NCI-H187 (cell line): ENCODE measurements at places on chromosomes 12 and 14.

- DNase-seq = no peak
These were observed 248.5 kb downstream of the GLT1D1 start for GRCh38 chr12:129101816-129102215.

- no peak for DNase-seq
These were observed 119.6 kb downstream of the LRRIQ1 start for GRCh38 chr12:85155791-85156190.

DNA sequence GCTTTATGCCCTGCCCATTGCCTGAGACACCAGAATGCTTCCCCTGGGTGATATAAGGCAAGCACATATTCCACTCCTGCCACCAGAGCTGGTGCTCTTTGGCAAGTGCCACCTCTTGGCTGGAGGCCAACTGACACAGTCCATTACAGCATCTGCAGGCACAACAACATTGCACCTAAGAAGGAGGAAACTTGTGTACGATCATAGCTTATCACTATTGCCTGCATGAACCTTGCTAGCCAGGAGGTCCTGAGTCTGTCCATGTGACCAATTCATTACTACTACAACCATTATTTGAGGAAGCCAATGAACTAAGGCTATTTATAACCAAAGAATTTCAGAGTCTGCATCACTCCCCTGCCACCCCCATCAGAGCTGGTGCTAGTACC, 119.8 kb upstream of the SCAF11 start:
- DNase-seq = no peak

- DNase-seq = no peak
These were observed 1025.7 kb upstream of the TMEM132C start for GRCh38 chr12:127241072-127241817.

DNA sequence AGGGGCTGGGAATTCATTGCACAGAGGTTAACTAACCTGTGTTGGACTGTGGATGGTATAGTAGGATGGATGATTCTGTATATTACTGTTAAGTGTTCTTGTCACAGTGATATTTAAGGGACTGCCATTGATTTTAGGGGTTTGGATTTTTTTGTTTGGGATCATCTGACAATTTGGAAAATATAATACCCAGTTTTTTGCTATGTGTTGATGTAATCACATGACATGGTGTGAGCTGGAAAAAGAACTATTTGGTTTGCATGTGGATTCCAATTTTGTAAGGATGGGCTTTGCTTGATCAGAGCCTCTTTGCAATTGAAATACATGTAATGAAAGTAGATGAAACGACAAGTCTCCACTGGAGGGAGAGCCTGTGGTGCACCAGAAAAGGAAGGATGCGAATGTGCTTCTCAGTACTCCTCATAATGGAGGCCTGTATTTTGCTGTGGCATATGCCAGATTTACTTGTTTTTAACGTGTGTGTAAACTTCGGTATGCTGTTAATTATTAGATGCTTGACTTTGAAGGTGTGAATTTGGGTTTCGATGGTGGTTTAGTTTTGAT, 2.7 kb downstream of the DYRK2 start:
- no peak for DNase-seq

DNA sequence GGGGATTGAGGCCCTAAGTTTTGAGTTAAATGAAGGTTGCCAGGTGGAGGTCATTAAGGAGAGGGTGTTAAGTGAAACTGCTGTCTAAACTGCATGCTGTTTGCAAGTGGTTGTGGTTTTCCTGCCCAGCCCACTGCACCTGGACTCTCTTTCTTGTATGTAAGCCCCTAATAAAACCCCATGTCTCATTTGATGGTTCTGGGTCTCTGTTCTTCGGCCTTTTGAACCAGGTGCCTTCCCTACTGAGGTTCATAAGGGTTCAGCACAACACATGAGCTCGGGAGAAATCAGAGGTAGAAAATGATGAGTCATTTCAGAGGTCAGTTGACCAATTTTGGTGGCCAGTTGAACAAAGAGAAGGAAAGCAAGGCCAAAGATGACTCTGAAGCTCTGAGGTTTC, 382.5 kb downstream of the RPS29 start:
- DNase-seq = no peak

- no peak for DNase-seq
These were observed 106.9 kb upstream of the LRIG3 start for GRCh38 chr12:59027199-59027598.

DNA sequence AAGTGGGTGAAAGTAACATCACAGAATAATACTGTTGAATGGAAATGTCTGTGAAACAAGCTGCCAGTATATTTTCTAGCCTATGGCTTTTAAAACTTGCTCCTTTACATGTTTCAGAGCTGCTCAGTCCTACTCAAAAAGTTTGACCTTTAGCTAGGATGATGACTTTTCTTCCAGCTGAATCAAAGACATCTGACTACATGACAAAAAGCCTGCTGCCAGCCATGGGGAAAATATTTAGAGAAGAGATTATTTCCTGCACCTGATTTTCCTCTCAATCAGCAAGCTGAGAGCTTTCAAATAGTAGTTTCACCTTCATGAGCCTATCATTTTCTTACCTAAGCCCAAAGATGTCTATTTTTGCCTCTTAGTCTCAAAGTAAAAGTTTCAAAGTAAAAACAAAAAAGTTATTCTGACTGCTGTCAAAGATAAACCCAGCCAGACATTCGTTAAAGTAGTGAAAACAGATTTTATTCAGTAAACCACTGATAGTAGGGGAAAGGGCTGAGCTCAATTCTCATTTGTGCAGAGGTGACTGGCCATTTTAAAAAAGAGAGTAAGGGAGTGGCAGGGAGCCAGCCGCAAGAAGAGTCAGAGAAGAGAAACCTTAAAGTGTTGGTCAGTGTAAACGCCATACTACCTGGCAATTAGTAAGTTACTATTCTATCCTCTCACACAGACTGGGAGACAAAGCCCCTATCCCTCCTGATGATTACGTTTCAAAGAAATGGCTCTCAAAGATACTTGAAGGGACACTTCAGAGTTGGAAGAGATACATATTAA, 2.2 kb downstream of the ATP6V1D start:
- no peak for DNase-seq

DNA sequence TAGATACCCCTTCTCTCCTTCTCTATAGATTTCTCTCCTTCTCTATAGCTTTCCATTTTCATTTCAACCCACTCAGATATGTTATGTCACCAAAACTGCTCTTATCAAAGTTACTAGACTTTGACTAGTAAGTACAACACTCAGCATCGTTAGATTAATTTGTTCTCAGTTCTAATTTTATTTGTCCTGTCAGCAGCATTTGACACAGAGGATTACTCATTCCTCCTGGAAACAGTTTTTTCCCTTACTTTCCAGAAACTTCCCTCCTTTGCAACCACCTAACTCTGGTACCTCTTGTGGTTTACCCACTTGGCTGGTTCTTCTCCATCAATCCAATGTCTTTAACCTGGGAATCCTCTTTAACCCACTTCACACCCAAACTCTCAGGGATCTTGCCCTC, 423.7 kb downstream of the TMTC2 start:
- DNase-seq = no peak

DNA sequence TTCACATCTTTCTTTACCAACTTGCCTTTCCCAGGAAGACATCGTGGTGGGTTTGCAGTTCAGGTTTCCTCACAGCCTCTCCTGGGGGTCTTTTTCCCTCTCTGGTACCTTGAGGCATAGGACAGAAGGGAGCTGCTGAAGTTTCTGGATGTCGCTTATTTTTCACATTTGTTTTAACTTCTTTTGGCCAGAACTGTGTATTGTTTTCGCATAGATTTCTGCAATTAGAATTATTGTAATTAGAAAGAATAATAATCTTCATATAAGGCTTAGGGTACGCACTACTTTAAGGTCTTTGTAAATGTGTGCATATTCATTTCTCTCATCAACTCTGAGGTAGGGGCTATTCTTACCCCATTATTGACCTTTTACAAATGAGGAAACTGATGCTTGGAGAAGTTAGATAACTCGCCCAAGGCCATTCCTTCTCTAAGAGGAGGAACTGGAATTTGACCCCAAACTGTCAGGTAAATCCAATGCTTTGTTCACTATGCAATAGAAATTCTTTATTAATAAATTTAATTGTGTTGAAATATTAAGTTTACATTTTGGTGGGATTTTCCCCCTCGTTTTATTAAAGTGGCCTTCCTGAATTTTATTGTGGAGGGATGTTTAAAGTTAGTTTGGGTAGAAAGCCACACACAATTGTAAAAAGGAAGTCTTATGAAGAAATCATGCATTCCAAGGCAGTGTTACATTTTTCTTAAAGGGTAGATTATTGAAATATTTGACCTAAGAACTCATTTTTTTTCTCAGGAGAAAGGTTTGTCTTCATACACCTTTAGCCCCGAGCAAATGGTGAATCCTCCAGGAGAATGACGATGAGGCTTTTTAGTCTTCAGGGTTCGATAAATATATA, 12.1 kb upstream of the SLC38A2 start:
- DNase-seq = no peak

- no peak for DNase-seq
These were observed 421.0 kb downstream of the RPL10L start for GRCh38 chr14:46230540-46230939.

- DNase-seq = peak; percentile 89
These were observed 20.1 kb downstream of the TPCN1 start for GRCh38 chr12:113241191-113242025.

GRCh38 chr12:108629824-108630476, 3.7 kb downstream of the SELPLG start:
- DNase-seq = no peak

- no peak for DNase-seq
These were observed 1.0 kb downstream of the ART4 start for GRCh38 chr12:14842315-14842714.

DNA sequence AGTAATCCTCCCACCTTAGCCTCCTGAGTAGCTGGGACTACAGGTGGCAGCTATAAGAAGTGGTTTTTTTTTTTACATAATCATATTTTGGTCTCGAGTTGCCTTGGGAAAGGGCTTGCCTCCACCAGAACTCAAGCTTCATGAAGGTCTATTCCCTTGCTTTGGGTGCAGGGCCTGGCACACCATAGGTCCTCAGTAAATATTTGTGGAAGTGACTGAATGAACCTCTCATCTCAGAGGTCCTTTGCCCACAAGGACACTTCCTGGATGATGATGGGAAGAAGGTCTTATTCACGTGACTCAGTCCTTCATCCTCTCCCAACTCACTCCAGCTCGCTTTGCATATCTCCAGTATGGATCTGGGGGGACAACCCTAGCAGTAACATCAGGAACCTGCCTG, 114.0 kb upstream of the MED13L start:
- DNase-seq = no peak

GRCh38 chr12:132858718-132859266, 28.6 kb downstream of the CHFR start:
- no peak for DNase-seq

DNA sequence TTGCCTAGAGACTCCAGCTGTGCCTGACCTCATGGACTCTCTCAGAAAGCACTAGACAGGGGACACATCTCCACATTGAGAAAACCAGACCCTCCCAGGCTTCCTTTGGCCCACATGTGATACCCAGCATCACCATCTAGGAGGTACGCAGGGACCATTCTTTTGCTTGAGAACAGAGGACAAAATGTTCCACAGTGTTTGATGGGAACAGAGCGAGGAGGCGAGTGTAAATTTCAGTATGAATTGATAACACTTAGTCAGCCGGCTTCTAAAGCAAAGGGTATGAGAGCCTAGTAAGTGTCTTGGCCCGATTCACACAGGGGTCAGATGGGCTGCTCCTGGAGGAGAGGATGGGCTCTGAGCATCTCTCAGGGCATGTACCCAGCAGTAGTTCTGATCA, 1052.4 kb downstream of the BCL11B start:
- DNase-seq = no peak

DNA sequence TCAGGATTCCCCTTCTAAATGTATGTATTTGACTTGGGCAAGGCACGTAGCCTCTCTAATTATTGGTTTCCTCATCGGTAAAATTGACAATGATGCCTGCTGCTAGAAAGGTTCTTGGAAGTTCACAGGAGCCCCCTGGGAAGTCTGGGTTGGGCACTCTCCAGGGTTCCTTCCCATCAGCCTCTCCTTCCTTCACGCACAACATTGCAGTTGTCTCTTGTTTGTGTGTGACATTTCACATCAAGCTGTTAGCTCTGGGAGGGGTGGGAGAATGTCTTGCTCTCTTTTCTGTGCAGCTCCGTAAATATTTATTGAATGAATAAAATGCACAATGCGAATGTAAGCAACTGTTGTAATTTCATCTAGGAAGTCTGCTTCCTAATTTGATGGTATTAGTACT, 153.2 kb upstream of the PRICKLE1 start:
- DNase-seq = no peak

DNA sequence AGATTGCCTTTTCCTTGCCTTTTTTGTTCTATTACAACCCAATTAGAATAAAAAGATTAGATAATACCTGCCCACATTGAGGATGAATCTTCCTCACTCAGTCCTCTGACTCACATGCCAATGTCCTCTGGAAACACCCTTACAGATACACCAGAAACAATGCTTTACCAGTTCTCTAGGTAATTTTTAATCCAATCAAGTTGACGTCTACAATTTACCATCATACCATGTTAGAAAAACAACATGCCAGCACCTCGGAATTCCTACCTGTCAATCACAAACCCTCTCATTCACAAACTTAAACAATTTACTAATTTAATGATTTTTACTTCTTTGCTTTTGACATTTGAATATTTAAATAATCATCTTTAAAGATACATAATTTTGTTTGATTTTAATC, 953.8 kb downstream of the TRHDE start:
- no peak for DNase-seq
